Progenitor cell of endocrine pancreas (in vitro differentiated cells): ENCODE measurements at places on chromosomes 2 and 18.

DNA sequence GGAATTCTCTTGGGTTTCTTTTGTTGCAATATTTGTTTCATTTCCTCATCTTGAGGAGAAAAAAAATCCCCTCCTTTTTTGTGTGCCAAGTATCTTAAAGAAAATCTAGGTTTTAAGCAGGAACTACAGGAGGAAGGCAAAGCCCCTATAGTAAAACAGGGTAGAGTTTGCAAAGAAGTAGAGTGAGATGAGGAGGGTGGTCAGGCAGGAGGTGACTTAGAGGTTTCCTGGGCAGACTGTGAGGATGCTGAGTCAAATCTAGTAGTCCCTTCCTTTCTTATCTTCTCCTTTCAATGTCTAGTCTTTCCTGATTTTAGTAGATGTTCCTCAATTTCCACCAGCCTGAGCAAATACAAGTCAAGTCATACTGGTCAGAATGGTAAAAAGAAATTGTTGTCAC lies 222.5 kb downstream of the PMAIP1 start:
- no peak for DNase-seq

DNA sequence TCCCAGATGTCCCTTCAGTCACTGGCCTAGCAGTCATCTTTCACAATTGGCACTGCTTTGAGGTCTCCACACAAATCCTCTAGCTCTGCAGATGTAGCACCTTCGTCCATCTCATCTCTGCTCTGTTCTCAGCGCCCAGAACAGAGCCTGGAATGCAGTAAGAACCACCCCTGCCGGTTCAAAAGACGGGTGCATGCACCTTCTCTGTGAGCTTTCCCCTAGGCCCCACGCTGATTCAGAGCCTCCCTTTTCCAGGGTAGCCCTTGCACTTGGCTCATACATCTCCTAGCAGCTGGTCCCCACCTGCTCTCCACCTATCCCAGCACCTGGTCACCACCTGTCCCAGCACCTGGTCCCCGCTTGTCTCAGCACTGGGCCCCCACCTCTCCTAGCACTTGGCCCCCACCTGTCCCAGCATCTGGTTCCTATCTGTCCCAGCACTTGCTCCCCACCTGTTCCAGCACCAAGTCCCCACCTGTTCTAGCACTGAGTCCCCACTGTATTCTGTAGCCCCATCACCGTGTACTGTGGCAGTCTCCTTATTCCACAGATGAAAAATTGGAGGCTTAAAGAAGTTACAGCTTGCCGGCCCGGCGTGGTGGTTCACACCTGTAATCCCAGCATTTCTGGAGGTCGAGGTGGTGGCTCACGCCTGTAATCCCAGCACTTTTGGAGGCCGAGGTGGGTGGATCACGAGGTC lies 4.7 kb upstream of the KCNF1 start:
- DNase-seq, result no peak

DNA sequence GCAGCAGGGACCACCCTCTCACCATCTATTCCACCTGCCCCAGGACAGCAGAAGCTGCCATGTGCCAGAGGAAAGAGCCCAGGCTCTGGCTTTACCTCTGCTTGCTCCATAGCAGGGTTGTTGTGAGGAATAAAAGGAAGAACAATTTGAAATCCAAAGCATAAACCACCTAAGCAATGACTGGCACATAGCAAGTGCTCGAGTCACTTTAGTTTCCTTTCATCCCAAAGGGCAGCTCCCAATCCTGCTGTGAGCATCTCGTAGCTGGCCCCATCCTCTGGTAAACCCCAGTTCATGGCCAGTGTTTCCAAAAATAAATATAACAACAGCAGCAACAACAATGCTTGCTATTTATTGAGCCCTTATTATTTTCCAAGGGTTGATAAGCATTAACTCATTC lies 923.5 kb downstream of the EPHA4 start:
- DNase-seq, result no peak

GRCh38 chr2:240136671-240137292 lies 677 bp upstream of the COPS9 start:
- no peak for DNase-seq

GRCh38 chr2:6806604-6807003 lies 59.1 kb downstream of the CMPK2 start:
- DNase-seq, result no peak

DNA sequence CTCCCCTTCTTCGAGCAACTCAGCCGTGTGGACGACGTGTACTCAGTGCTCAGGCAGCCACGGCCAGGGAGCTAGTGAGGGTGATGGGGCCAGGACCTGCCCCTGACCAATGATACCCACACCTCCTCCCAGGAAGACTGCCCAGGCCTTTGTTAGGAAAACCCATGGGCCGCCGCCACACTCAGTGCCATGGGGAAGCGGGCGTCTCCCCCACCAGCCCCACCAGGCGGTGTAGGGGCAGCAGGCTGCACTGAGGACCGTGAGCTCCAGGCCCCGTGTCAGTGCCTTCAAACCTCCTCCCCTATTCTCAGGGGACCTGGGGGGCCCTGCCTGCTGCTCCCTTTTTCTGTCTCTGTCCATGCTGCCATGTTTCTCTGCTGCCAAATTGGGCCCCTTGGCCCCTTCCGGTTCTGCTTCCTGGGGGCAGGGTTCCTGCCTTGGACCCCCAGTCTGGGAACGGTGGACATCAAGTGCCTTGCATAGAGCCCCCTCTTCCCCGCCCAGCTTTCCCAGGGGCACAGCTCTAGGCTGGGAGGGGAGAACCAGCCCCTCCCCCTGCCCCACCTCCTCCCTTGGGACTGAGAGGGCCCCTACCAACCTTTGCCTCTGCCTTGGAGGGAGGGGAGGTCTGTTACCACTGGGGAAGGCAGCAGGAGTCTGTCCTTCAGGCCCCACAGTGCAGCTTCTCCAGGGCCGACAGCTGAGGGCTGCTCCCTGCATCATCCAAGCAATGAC lies 4.8 kb downstream of the CTDSP1 start:
- DNase-seq, result no peak

- DNase-seq, result no peak
Observed at GRCh38 chr2:117717072-117717471, 97.4 kb upstream of the DDX18 start.

DNA sequence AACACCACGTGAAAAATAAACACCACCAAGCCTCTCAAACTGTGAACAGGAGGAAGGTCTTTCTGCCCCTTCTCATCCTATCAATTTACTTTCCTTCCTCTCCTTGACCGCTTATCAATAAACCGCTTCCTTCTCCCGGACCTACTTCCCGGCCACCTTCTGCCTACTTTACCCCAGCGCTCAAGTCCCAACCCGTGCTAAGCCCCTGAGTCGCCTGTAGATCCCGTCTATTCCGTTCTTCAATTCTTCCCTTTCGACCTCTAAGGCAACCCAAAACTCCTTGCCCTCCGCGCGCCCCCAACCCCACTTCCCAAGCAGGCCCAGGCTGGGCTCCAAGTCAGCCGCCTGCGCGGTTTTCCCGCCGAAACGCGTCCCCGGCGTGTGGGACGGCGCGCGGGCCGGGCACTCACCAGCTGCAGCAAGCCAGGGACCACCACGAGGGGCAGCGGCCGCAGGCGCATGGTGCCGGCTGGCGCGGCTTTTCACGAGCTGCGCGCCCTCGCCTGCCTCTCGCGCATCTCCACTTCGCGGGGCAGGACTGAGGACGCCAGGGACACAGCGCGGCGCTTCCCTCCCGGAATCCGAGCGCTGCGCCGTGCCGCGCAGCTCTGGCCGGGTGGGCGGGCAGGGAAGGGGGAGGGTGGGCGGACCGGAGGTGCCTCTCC lies at the start of gene NXPH2:
TSS of gene NXPH2 (minus strand) at position 610 of the 665 bp plus-strand sequence. CDS start at position 461, 149 bp downstream.
- DNase-seq, result peak; percentile 46

DNA sequence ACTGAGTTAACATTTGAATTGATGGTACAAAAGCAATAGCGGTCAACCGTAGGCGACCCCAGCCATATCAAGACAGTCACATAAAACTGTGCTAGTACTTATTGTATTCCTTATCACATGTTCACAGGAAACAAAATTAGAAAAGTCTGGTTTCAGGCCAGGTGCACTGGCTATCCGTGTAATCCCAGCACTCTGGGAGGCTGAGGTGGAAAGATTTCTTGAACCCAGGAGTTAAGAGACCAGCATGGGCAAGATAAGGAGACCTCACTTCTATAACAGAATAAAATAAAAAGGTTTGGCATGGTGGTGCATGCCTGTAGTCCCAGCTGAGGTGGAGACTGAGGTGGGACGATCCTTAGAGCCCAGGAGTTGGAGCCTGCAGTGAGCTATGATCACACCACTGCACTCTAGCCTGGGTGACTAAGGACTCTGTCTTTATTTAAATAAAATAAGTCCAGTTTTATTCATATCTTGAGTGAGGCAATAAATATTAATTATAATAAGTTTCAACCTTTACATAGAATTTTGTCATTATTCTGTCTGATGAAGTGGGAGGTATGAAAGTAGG lies 84.1 kb upstream of the RGPD4 start:
- no peak for DNase-seq

DNA sequence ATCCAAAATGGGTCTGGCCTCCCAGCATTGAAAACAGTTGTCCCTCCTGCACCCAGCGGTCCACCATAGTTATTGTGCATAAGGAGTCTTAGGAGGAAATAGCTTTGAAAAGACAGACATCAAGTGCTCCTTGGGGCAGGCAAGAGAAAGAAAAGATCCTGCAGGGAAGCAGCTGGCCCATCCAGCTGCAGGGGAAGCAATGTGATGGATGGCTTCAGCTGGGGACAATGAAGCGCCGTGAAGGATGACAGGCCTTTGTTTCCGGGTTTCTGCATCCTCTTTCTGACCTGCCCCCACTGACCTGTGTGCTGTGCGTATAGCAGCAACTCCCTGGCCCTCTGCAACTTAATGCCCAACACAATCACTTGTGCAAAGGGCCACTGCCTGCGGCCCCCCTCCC lies 142.9 kb upstream of the NCKAP5 start:
- DNase-seq, result no peak

DNA sequence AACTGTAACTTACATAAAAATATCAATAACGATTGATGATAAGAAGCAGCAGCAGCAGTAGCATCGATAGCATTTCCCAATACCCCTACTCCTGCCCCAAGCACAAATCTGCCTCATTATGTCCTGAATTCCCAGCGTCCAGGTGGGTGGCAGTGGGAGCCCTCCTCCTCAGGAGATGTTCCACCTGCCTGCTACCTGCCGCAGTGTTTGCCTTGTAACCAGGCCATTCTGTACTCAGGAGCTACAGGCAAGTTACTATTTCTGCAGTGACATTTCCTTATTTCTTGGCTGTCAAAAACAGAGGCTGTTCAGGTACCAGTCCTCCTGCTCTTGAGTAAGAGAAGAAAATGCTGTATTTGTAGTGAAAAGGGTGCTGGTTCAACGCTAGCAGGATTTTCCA lies 236.4 kb downstream of the CNTNAP5 start:
- DNase-seq, result no peak

GRCh38 chr2:178579006-178579405 lies 98.7 kb downstream of the PLEKHA3 start:
- no peak for DNase-seq

DNA sequence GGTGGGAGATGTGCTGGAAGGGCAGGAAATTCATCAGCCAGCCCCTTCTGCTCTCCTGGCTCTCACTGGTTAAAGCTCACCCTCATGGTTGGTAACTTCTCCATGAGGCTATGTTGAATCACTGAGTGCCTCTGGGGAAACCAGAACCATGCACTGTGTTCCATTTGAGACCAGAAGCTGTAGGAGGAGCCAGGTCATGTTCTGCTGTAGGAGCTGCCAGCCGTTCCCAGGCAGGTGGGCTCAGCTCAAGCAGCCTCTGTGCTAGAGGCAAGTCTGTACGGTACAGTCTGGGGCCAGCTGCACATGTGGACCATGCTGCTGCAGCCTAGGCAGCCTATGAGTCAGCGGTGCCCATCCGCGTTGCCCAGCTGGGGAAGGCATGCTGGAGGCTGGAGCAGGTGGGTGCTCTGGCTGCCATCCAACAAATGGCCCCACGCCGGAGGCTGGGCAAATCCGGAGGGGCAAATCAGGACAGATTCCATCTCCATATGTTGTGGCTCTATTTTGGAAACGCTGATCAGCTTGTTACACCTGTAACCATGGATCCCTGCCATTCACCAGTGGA lies 22.0 kb upstream of the KCNF1 start:
- DNase-seq, result no peak

- DNase-seq, result no peak
Observed at GRCh38 chr18:53070788-53071187, 730.8 kb downstream of the DCC start.

- DNase-seq, result no peak
Observed at GRCh38 chr18:41967680-41968079, 12.6 kb downstream of the PIK3C3 start.

DNA sequence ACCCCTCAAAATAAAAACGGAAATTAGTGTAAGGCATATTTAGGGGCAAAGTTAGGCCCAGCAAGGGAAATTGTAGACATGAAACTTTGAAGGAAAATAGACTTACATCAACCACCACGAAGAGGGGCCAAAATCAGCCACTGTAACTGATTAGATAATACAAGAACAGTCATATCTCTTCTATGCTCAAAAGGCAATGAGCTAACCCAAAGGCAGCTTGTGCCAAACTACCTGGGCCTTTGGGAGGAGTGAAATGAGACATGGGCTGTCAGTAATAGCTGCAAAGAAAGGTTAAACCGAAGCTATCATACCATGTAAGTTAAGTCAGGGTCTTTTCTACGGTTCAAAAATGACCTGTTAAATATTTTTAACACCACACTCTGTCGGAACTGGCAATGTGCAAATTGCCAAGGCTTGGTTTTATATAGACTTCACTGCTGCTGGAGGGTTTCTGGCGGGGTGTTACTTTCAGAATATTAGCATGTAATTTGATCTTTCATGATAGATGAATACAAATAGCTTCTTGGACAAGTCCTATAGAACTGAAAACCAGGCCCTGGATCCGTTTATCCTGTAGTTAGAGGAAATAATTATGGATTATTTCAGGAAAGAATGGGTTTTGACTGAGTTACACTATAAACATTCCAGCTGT lies 69.6 kb downstream of the ACVR1 start:
- no peak for DNase-seq

DNA sequence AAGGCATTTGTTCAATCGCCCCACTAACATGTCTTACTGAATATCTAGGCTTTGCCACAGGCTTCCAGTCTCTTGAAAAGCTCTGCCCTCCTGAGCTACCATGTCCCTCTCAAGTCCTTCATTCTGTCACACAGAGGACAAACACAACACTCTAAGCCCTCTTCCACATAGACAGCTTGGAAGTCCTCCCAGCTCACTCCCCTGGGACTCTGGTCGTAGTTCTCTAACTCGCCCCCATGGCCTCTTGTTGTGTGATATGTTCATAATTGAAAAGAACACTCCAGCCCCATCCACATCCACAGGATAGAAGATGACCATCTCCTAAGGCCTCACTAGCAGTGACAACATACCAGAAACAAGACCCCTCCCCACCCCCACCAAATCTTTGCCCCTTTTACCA lies 37.9 kb downstream of the BUB1 start:
- DNase-seq, result no peak

DNA sequence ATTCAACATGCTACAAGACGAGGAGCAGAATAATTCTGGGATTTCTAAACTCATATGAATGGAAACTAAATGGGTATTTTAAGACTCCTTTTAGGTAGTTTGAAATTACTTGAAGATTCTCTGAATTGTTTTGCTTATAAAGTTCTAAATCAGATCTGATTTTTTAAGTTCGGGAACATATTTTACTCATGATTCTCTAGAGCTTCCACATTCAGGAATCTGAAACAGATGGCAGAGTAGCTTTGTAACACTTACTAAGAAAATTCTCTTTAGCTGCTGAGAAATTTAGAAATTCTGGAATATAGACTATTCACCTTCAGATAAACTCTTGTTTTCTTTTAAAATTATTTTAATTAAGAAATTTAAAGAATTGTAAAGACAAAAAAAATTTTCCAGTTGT lies 13.7 kb downstream of the RBBP8 start:
- no peak for DNase-seq

- no peak for DNase-seq
Observed at GRCh38 chr18:68847219-68847837, 49.4 kb downstream of the CCDC102B start.

GRCh38 chr2:181988154-181988924 lies 2.7 kb downstream of the PPP1R1C start:
- DNase-seq, result no peak
